ENCODE measurements at places on chromosomes 12 and 14. TPM values are rescaled to one million over a fixed set of nuclear protein-coding genes. Genes with fewer than 3 reads are reported as not detected.

The FBXO21 gene
- total RNA-seq, result 54.2 TPM

The ZC3H14 gene
- total RNA-seq, result 32.2 TPM

The TAS2R8 gene
- total RNA-seq, result not detected

The TAS2R19 gene
- total RNA-seq, result 1.4 TPM

The ZFYVE1 gene
- total RNA-seq, result 20.9 TPM

GRCh38 chr12:93184672-93185368 lies 192.9 kb upstream of the NUDT4 start:
- no peak for DNase-seq

DNA sequence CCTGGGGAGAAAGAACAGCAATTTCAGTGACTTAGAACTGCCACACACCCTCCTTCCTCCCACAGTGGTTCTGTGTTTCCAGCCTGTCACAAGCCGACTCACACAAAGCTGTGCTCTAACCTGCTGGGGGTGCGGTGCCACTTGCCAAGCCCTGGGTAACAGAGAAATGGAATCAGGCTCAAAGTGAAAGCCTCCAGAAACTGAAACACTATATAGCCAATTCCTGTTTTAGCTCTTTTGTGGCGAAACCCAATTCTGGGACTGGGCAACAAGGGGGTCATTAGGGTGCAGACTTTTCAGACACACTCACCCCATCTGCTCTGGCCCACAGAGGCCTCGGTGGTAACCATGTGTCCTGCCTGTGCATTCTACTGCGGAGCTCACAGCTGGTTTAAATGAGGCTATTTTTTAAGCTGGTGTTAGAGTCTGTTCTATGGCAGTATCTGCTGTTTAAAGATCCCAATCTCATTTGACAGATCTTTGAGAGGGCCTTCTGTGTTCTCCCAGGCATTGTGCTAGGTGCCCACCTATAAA lies 15.2 kb upstream of the ACTR6 start:
- DNase-seq, result no peak

- DNase-seq, result no peak
Observed at GRCh38 chr12:122125452-122126341, 47.1 kb downstream of the MLXIP start.
